ENCODE measurements at places on chromosomes 5 and 9. TPM values are rescaled to one million over a fixed set of nuclear protein-coding genes. Genes with fewer than 3 reads are reported as not detected.

DNA sequence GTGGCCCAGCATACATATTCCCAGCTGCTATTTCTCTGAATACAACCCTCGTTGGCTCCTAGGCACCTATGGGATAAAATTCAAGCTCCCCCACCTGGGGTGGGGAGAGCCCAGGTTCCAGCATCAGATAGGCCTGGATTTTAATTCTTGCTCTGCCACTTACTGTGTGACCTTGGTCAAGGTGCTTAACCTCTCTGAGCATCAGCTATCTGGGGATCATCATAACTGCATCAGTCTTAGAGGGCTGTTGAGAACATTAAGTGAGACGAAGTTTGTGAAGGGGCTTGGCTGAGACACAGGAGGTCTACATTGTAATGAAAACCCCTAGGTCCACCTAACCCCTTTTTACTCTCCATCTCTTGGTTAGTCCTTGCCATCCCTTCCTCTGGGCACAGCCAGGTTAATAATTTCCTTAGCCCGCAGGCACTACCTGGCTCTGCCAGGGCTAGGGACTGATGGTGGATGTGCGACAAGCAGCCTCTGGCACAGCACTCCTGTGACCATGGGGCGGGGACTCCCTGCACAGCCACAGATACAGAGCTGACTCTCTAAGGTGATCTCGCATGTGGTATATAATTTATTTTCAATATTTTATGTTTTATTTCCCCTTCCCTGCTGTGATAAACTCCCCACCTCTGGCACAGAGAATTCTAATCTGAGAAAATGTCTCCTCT lies 68.7 kb downstream of the CRB2 start:
- no peak for DNase-seq

DNA sequence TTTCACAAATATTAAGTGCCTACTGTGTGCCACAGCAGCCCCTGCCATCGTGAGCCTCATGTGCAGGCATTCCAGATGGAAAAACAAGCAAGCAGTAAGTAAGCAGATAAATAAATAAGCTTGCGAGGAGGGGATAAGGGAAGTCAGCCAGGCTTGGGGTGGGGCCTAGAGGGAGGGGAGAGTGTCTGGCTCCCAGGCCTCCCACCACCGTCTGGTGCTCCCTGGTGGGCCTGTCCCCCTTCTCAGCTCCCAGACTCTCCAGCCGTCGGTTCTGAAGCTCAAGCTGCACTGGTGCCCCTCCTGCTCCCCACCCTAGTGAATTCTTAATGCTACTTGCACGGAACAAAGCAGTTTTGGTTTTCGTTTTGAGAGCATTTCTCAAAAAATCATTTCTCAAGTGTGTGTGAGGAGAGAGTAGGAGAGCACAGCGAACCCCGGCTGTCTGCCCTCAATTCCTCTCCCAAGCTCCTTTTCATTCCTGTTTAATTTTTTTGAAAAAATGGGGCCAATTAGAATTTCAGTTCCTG lies 6.6 kb upstream of the IER5L start:
- no peak for DNase-seq

- DNase-seq = no peak
These were observed 1440.8 kb upstream of the ACO1 start for GRCh38 chr9:30943446-30944224.

MZB1 gene
- total RNA-seq = 0.22 TPM

DNA sequence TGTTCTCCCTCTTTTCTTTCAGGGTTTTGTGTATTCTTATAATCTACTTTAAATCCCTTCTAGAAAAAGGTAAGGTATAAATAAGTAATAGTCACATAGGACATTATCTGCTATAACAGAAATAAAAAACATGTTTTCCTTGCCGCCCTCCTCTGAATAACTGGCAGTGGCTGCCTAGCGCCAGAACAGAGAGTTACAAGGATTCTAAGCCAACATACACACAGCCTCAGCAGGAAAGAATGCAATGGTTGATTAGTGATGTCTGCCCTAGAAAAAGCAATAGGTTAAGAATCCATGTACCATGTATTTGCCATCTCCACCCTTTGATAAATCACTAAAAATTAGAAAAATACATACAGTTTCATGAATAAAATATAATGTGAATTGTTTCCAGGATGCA lies 4.9 kb downstream of the MED27 start:
- peak; percentile 17 for DNase-seq

CDHR2 gene
- not detected for total RNA-seq

- DNase-seq = no peak
These were observed 502.1 kb downstream of the DMAC1 start for GRCh38 chr9:7297521-7297920.

GRCh38 chr5:14223372-14223771 lies 80.2 kb downstream of the TRIO start:
- peak; percentile 71 for DNase-seq

GRCh38 chr9:134802216-134802795 lies 78.3 kb upstream of the FCN2 start:
- DNase-seq = no peak

DNA sequence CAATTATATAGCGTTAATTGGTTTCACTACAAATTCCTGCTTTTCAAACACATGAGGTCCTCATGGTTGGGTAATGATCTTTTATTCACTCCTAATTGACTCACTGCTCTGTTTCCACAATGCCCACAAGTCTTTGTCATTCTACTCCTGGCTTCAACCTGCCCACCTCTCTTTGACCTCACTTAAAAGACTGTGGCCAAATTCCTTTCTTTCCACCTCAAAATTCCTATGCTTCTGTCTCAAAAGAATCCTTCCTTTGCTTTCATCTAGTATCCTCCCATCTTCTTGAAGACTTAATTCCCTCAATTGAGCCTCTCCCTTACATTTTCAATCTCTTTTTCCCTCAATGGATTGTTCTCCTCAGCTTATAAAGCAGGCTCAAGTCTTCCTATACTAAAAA lies 4.9 kb downstream of the APBA1 start:
- no peak for DNase-seq

GRCh38 chr5:107790671-107791070 lies 119.9 kb upstream of the EFNA5 start:
- DNase-seq = no peak

Data from lung microvascular endothelial cell (primary cell).